Right ventricle myocardium inferior (tissue), 1 donor: ENCODE measurements at places on chromosomes 1 and 21.

- no peak for DNase-seq
These were observed 67.3 kb downstream of the RHOU start for GRCh38 chr1:228802386-228803220.

DNA sequence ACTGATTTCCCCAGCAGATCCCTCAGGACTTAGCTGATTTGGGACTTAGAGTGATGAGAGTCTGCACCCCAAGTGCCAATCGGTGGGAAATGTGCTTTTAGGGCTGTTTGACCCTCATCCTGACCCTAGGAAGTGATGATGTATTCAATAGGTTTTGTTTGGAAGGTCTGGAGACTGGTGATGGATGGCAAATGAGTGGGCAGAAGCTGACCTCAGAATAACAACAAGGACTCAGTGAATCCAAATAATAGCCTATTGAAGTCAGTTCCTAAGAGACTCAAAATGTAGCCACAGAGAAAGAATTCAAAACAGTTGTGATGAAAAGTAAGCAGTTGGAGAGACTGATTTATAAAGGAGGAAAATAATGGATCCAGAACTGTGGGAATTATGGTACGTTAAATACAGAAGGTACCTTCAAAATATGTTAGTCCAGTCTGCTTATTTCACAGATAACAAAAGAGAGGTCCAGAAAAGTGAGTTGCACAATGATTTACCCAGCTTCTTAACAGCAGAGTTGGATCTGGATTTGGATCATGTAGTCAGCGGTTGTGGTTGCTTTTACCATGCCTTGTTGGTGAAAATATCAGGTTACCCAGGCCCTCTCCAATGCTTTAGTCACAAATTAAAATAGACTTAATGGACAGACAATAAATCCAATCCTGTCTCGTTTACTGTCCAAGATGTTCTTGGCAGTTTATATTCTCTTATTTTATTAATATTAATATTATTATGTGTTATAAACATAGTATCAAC, 123.0 kb upstream of the PTBP2 start:
- DNase-seq, result no peak

GRCh38 chr1:30988045-30988444, 77.5 kb downstream of the PUM1 start:
- DNase-seq, result no peak

DNA sequence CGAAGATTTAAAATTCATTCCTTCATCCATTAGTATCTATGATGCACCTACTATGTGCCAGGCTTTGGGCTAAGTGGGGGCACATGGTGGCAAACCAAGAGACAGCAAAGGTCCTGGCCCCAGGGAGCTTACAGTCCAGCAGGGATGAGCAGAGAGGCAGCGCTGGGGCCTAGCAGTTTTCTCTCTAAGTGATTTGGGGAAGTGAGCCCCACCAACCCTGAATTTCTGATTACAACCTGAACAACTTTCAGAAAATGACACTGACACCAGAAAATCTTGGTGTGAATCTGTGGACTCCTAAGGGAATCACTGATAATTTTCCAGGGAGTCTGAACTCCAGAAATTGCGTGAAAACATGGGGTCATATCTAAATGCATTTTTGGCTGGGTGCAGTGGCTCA, 111.5 kb downstream of the CAPN8 start:
- no peak for DNase-seq

- DNase-seq, result no peak
These were observed 49.1 kb upstream of the DR1 start for GRCh38 chr1:93296555-93297154.

DNA sequence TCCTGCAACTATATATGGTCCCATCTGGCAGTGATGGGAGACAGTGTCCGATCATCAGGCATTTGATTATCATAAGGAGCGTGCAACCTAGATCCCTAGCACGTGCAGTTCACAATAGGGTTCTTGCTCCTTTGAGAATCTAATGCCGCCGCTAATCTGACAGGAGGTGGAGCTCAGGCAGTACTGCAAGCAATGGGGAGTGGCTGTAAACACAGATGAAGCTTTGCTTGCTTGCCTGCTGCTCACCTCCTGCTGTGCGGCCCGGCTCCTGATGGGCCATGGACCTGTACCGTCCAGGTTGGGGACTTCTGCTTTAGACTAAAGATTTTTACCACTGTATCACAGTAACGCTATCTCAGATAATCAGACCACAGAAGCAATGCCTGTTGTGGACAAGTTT, 63.8 kb downstream of the TGFB2 start:
- no peak for DNase-seq

- DNase-seq, result no peak
These were observed 13.2 kb downstream of the CASP9 start for GRCh38 chr1:15510611-15511405.

DNA sequence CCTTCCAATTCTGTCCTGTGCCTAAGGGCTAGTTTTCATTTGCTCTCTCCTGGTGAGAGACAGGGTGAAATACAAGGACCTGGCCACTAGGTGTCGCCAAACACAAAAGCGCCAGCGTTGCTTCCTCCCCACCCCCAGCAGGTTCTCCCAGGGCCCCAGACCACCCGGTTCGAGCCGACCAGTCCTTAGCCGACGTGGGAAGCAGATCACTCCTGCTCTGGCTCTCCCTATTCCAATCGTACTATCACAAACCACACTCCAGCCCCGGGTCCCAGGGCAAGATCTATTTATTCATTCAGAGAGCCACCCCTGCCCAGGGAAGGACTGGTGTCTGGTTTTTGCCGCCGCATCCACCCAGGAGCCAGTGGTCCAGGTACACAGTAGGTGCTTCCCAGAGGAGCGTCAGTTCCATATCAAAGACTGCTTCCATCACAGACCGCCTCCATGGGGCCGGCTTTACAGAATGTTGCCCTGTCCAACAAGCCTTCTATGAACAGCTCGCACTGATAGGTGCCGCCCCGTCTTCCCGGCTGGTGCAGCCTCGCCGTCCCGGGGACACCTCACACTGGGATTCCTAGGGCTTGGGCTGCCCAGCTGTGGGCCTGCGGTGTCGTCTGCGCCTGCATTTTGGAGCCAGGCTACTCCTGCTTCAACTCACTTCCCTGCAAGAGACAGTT, 35.0 kb downstream of the CTNNBIP1 start:
- DNase-seq, result no peak

GRCh38 chr1:19921310-19921709, 2.1 kb downstream of the PLA2G2E start:
- no peak for DNase-seq

GRCh38 chr1:151843398-151843797, 3.8 kb upstream of the C2CD4D start:
- no peak for DNase-seq

DNA sequence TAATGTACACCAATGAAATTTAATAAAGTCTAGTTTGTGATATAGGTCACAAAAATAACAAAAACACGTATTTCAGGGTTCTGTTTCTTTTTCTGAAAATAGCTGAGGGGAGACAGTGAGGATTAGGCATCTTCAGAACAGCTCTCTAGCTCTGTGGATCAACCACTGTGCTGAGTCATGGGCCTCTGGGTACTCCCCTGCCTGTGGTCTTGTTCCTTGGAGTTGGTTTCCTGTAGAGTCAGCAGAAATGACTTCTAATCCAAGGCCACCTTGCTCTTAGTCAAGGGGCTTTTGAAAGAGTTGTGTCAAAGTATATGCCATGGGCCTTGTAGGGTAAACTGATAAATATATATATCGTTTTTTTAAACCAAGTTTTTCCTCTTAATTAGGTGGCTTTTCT, 141.8 kb upstream of the ZRANB2 start:
- DNase-seq, result no peak

GRCh38 chr1:159917533-159918351, 7.6 kb downstream of the TAGLN2 start:
- DNase-seq, result no peak

GRCh38 chr1:100387209-100387608, 34.9 kb downstream of the CDC14A start:
- DNase-seq, result no peak

DNA sequence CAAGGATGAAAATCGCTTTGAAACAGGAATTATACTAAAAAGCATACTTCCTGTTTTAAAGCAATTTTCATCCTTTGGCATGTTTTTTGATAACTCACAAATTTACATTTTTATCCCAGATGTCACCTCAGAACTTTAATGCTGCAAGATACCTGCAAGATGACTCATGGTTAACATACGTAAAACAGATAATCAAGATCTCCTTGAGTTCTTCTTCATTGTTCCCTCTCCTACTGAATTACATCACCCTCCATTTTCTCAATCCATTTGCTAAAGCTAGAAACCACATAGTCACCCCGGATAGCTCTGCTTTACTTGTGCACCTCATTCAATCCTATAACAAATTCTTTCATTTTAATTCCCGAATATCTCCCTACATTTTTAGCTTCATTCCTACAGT, 1114.2 kb downstream of the PLA2G4A start:
- no peak for DNase-seq

- no peak for DNase-seq
These were observed 933 bp downstream of the ANKRD34A start for GRCh38 chr1:145963265-145964019.

GRCh38 chr1:12402159-12402673, 172.4 kb downstream of the VPS13D start:
- no peak for DNase-seq

GRCh38 chr1:79041666-79042065, 35.1 kb upstream of the ADGRL4 start:
- no peak for DNase-seq

DNA sequence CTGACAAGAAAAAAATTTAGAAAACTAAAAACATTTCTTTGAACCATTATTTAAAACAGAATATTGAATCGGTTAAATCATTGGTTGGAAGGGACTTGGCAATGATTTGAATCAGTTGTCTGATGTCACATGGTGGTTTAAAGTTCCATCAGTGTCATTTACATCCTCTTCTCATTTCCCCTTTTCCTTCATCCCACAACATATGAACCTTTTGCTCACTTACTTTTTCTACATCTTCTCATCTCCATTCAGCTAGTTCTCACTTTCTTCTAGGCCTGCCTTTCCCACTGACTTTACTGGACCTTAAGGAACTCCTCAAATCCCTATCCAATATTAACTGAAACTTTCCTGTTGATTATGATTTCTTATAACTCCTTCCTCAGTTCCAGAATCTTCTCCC, 58.5 kb downstream of the PHACTR4 start:
- no peak for DNase-seq

DNA sequence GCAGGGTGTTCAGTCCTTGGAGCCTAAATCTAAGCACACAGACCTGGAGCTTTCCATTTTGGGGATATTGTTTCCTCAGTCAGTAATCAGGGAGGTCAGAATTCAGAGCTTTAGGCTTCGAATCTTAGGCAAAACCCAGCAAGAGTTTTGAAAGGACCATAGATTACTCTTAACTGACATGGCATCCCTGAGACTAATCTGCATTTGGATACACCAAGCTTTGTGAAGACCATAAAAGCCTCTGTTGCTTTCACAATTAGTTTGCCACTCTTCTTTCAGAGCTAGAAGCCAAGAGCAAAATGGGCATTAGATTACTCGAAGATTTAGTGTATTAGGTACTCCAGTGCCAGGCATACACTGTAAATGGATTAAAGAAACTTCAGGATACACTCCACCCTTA, 131.8 kb upstream of the GREM2 start:
- no peak for DNase-seq

GRCh38 chr21:36863260-36863659, 103.2 kb downstream of the HLCS start:
- DNase-seq, result no peak

DNA sequence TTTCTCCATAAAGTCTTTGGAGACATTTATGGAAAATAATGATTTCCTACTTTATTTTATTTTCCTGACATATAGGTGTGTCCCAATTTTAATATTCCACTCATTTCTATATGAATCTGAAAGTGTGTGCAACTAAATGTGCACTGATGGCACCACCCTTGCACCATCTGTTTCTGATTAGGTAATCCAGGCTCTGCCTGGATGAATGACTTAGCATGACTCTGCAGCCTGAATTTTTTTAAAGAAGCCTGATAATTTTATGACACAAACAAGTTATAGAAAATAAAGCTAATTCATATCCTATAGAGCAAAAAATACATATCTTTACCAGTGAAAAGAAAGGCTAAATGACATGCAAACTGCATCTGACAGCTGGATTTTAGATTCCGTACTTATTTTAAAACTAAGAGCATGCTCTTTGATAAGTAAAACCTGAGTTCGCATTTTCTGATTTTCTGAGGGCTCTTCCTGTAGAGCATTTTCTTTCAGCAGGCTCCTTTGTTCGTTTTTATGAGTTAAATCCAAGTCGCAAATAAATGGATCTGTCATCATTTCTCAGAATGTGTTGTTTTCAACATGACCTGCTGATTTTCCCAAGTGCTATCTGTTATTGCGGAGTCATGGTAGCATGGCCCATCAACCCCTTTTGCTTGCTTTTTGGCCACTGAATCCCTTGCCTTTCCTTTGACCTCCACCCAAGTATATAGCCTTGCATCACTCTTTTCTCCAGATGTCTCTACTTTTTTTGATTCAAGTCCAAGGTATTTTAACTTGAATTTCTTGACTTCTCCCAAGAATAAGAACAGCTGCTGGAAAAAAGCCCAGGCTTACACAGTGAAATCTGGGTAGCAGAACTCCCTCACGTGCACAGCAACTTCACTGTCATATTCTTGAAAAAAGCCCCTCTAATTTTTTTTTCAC, 52.8 kb upstream of the LYPLAL1 start:
- DNase-seq, result no peak

DNA sequence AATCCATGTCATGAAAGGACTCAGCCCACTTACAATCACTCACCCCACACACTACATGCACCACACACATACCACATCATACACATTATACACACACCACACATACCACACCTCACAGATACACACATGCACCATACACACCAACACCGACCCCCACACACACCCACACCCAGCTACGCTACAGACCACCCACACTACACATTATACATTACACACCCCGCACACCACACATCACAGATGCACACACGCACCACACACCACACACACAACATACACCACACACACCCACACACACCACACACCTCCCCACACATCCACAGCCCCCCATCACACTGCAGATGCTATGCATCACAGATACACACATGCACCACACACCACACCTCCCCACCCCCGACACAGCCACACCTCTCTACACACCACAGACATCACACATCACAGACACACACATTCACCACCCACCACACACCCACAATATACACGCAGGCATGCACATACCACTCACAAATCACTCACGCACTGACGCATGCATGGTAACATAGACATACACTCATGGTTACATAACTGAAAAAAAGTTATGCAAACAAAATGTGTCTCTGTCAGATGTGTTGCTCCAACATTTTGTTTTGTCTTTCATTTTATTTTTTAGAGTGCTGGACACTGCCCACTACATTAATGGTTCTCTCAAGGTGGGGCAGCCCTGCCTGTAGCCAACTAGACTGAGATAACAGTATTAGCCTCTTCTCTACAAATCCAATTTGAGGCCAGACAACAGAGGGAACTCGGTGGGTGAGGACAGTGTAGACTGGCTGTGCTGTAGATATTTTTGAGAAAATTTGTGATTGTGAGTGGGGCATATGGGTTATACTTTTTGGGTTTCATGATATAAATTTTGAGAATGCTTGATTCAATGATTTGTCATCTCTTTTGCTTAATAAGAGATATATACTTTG, 15.2 kb upstream of the PGBD2 start:
- no peak for DNase-seq
